ENCODE measurements at places on chromosomes 5 and 9.

- no peak for DNase-seq
Observed at GRCh38 chr5:12691330-12691729, 787.1 kb upstream of the CTNND2 start.

DNA sequence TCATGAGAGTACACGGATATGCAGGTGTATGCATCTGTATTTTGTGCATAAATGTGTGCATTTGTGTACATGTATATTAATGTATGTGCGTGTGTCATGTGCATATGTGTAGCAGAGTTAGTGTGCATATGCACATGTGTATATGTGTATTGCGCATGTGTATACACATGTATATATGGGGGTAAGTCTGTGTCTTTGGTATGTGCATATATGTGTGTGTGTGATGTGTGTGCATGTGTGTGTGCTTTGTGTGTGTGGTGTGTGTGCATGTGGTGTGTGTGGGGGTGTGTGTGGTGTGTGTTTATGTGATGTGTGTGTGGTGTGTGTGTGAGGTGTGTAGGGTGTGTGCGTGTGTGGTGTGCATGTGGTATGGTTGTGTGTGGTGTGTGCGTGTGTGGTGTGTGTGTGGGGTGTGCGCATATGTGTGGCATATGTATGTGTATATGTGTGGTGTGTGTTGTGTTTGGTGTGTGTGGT, 13.1 kb upstream of the CTSL start:
- DNase-seq = no peak

- no peak for DNase-seq
Observed at GRCh38 chr5:153974131-153974812, 64.4 kb downstream of the FAM114A2 start.

DNA sequence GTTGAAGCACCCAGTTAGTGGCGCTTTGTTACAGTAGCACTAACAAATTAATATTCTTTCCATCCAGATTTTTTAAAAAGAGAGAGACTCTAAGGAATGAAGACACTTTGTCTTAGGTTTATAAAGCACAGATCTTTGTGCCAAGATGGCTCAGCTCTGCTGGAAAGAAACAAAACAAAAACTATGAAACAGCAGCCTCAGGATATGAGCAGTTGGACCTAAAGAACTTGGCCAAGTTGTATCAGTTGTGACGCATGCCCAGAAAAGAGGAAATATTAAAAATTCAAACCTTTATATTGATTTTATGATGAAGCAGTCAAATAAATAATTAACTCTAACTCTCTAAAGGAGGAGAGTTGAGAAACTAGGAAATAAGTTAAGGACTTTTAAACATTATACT, 427.2 kb downstream of the SPOCK1 start:
- DNase-seq = no peak

DNA sequence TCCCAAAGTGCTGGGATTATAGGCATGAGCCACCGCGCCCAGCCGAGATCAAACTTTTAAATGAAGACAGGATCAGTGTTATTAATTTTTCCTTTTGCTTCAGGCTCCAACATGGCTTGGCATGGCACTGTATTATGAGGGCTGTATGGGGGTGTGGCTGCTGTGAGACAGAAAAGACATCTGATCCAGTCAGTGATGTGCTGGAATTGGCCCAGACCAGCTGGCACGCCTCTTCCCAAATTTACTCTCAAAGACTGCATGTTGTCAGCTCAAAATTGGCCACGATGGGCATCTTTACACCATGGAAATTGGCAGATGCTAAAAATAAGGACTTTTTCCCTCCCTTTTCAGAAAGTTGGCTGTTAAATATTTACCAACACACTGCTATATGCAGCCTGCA, 12.1 kb upstream of the COL27A1 start:
- no peak for DNase-seq

DNA sequence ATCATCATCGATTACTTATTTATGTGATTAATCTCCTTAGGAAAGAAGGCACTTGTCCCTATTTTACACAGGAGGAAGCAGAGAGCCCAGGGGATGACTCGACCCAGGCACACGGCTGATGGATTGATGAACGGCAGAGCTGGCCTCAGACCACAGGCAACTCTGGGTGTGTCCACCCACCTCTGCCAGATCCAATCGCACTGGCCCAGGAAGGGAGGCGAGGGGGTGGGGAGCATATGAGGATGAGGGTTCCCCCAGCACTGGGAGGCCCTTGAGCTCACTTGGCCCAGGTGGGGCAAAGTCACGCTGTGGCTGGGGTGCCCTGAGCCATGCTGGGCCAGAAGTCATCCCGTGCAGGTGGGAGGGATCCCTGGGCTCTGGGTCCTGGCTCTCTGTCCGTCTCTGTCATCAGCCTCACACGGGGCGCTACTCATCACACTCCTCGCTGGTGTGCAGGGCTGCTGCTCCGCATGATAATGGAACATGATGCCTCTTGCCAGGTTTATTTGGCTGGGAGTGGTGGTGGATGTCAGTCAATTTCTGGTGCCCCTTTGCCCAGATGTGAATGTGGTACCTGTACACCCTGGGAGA, 160.1 kb downstream of the GAPVD1 start:
- DNase-seq = no peak

DNA sequence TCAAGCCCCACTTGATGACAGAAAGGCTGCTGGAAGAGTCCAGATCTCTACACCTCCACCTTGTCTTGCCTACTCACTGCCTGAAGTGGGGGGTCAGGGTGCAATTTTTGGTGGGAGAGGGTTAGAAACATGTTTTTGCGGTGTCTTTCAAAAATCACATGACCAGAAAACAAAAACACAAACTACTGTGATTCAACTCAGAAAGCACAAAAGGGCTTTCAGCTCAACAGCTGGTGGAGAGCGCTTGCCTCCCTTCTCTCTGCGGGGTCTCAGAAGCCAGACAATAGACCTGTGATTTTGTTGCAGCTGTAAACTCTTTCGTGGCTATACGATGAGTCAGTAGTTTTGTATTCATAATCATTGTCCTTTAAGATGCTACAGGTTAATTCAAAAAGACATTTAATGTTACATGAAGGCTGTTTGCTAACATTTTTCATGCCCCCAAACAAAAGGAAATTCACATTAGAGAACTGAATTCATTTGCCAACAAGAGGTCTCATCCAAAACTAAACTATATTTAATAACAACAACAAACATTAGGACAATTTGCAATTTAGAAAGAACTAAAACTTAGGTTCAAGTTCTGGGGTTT, 172.6 kb upstream of the RAI14 start:
- no peak for DNase-seq

DNA sequence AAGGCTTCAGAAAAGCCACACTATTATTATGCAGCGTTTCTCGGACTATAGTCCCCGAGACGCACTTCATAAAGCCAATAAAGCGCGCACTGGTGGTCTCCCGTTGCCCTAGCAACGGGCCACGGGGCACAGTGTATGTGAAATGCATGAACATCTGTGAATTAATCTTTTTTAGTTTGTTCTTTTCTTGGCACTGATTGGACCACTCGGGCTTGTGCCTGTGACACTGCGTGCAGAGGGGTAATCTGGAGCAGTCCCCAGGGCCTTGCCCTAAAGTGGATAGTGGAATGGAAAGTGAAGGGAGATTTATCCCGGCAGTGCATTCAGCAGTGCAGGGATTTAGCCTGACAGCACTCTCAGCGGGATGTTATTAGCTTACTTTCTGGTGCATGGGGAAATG, 92.1 kb downstream of the TLE4 start:
- DNase-seq = no peak

GRCh38 chr9:95226921-95227320, 90.6 kb downstream of the FANCC start:
- DNase-seq = no peak

DNA sequence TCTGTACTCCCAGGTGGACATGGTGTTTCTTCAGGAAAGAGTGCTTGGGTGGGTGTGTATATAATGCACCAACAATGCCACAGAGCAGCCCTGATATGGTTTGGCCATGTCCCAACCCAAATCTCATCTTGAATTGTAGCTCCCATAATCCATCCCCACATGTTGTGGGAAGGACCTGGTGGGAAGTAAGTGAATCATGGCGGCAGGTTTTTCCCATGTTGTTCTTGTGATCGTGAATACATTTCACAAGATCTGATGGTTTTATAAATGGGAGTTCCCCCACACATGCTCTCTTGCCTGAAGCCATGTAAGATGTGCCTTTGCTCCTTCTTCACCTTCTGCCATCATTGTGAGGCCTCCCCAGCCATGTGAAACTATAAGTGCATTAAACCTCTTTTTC, 158.5 kb downstream of the NR3C1 start:
- no peak for DNase-seq

- DNase-seq = no peak
Observed at GRCh38 chr9:89668216-89668865, 63.5 kb downstream of the GADD45G start.

DNA sequence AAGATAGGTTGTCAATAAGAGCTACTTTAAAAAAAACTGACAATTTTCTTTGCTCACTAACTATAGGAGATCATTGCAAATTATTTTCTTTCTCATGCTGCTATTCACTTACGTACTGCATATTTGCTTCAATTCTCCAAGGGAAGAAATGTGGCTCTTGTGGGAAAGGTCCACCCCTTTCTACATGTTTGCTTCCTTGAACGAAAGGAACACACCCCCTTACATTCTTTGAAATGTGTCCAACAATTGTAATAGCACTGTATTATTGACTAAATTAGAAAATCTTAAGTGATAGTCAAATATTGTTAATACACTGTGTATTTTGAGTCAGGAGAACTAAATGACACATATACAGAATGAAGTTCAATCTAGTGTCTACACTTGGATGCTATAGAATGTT, 5.2 kb downstream of the MEF2C start:
- DNase-seq = no peak

DNA sequence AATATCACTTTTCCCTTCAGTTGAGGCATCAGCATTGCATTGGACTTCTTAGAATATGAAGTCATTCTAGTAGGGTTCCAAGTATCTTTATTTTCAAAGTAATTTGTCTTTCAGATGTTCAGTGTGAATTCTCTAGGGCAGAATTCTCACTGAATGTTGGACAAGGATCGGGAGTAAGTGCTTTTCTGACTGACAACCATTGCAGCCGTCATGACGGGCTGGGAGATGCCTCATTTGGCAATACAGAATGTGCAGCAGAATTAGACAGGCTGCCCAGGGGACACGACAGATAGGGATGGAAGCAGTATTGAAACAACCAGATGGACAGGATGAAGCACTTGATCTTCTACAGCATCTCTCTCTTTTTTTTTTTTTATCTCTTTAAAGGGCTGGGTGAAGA, 129.0 kb downstream of the ICE1 start:
- no peak for DNase-seq

- no peak for DNase-seq
Observed at GRCh38 chr9:1383899-1384455, 333.8 kb downstream of the DMRT2 start.

DNA sequence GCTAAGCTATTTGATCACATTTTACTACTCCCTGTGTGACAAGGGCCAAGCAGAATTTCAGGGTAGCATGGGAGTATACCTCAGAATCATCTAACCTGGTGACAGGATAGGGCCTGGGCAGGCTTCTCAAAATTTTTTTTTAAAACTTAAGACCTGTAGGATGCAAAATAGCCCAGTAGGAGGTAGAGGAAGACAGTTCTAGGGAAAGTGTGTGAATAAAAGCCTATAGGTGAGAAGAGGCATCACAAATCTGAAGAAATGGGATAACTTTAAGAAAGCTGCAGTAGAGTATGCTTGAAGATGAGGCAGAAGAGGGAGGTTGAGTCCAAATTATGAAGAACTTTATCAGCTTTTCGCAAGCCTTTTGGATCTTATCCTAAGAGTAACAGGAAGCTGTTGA, 32.3 kb downstream of the CNTRL start:
- DNase-seq = no peak

GRCh38 chr5:65171645-65172044, 310.1 kb downstream of the ADAMTS6 start:
- DNase-seq = no peak

DNA sequence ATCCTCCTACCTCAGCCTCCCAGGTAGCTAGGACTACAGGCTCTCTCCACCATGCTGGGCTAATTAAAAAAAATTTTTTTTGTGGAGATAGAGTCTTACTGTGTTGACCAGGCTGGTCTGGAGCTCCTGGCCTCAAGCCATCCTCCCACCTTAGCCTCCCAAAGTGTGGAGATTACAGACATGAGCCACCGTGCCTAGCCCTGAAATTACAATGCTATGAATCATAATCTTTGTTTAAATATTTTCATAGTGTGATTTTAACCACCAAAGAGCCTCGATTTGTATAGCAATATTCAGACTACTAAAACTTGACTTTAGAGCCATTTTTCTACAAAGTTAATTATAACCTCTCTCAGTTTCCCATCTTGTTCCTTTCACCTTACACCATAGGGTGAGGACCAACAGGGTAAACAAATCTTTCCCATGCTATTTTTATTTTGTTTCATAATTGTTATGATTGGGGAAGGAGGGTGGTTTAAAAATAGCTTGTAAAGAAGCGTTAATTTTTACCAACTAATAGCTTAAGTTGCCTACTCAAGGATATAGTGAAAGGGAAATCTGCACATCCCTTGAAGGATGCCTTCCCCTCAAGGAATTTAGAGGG, 32.7 kb downstream of the UBE2D2 start:
- no peak for DNase-seq

DNA sequence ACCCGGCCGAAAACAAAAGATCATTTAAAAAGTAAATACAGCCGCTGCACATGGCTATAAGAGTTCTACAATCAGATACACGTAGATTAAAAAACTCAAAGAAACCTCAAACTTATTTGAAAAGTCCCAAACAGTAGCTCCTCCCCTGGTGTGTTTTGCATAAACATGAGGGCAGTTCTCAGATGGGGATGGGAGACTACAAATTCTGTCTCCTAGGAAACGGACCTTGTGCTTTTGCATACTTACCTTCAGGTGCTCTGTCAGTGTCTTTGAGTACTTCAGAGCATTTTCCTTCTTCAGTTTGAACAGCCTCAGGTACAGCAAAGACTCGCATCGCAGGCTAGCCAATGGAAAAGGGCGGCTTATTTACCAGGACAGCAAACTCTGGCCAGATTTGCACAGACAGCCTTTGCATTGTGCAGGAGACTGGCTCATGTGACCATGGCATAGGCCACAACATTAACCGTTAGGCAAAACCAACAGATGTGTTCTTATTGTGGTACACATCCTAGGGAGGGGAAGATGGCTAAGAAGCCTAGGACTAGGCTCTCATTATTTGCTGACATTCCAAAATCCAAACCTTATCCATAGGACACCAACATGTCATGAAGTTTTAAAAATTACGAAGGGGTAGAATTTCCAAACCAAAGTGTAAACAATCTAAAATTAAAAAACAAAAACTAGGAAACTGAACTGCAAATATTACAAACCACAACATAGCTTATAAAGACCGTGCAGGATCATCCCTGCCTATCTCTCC, 12.8 kb downstream of the LEAP2 start:
- no peak for DNase-seq

DNA sequence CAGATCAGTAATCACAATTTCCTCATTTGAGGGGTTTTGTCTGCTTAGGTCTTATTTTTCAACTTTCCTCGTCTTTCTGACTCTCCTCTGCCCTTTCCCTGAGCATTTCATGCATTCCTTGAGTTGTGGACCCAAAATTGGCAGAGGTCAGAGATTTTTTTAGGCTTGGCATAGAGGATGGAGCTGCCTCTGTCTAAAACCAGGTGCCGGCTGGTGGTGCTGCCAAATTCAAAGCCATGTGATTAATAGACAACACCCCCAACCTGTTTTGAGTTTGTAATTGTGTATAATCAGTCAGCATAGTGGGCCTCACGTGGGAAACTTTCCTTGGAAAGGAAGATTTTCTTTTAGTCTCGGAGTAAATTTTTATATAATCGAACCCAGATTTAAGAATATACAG, 39.6 kb downstream of the TJP2 start:
- DNase-seq = no peak

GRCh38 chr9:130448035-130448624, 3.4 kb downstream of the ASS1 start:
- DNase-seq = no peak
